Fibroblast of the aortic adventitia (primary cell): ENCODE measurements at places on chromosomes 16 and 17. TPM values are rescaled to one million over a fixed set of nuclear protein-coding genes. Genes with fewer than 3 reads are reported as not detected.
A peak's percentile ranks its signal among the peaks of the same experiment; 100 is the strongest.

GRCh38 chr17:182050-182751 is 751 bp upstream of the DOC2B start:
- DNase-seq: no peak

- DNase-seq: no peak
These were observed 302.1 kb downstream of the MAF start for GRCh38 chr16:79298476-79298875.

DNA sequence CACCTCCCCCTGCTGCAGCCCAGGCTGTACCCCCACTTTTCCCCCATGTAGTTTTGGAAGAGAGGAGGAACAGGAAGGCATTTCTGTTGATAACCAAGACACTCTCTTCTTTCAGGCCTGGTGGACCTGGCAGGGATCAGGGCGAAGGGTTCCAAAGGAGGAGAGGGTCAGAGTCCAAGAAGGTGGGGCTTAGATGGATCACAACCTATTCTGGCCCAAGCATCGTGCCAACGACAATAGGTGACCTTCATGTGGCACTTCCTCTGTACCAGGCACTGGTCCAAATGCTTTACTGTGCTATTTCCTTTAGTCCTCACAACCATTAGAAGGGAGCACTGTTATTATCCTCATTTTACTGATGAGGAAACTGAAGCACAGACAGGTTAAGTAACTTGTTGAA is 84.3 kb downstream of the TMEM132E start:
- no peak for DNase-seq

GRCh38 chr16:81647527-81647926 is 131.6 kb upstream of the PLCG2 start:
- DNase-seq: peak; percentile 36

GRCh38 chr17:18968345-18968744 is 16.4 kb downstream of the SLC5A10 start:
- no peak for DNase-seq

GRCh38 chr17:76007850-76008165 is 7.2 kb downstream of the CDK3 start:
- DNase-seq: no peak

- peak; percentile 30 for DNase-seq
These were observed 495 bp downstream of the TXNDC17 start for GRCh38 chr17:6641247-6641863.

The ICAM2 gene
- 2.6 and 3.0 TPM in 2 replicates for total RNA-seq

DNA sequence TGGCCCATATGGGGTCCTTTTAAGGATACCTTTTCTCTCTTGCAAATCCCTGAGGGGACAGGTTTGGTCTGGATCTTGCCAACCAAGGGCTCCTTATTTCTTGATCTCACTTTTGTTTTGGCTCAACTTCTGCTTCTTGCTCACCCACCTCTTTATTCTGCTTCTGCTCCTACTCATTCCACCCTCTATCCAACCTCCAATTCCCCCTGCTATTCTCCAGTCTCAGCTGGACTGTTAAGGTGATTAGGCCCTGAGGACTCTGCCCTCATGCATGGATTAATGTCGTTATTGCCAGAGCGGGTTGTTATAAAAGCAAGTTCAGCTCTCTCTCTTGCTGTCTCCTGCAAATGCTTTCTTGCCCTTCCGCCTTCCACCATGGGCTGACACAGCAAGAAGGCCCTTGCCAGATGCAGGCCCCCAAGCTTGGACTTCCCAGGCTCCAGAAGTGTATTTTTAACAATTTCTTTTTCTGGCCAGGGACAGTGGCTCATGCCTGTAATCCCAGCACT is 29.8 kb downstream of the LAT start:
- DNase-seq: no peak

- DNase-seq: peak; percentile 70
These were observed 74.8 kb upstream of the SMURF2 start for GRCh38 chr17:64736804-64737492.

- no peak for DNase-seq
These were observed 130.4 kb downstream of the MRM1 start for GRCh38 chr17:36731811-36732210.

- DNase-seq: no peak
These were observed 46.3 kb downstream of the METRNL start for GRCh38 chr17:83125515-83126274.

- DNase-seq: peak; percentile 86
These were observed 8.8 kb downstream of the CTRB2 start for GRCh38 chr16:75198135-75198600.

GRCh38 chr17:61556224-61557188 is 34.5 kb downstream of the NACA2 start:
- peak; percentile 9 for DNase-seq

DNA sequence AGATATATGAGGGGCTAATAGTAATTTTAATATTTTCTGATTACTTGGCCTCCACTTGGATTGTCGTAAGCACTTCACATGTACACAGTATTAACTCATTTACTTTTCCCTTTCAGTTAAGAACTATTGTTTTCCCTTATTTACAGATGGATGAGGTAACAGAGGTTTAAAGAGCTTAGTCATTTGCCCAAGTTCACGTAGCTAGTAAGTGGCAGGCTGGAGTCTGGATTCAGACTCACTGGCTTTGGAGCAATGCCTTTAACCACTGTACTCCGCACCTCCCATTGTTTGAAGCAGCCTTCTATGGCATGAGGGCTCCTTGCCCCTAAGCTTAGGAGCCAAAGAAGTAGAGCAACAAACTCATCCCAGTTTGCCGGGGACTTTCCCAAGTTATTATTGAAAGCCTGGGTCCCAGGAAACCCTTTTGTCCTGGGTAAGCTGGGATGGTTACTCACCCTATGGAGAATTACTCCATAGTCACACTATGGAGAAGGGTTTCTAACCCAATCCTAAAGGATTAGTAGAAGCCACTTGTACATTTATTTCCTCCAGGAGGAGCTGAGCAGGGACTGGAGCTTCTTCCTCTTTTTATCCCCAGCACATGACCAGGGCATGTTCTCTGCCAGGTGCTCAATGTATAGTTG is 12.3 kb downstream of the FOXL1 start:
- peak; percentile 98 for DNase-seq

- DNase-seq: no peak
These were observed 2.7 kb downstream of the HOXB2 start for GRCh38 chr17:48542114-48542656.

DNA sequence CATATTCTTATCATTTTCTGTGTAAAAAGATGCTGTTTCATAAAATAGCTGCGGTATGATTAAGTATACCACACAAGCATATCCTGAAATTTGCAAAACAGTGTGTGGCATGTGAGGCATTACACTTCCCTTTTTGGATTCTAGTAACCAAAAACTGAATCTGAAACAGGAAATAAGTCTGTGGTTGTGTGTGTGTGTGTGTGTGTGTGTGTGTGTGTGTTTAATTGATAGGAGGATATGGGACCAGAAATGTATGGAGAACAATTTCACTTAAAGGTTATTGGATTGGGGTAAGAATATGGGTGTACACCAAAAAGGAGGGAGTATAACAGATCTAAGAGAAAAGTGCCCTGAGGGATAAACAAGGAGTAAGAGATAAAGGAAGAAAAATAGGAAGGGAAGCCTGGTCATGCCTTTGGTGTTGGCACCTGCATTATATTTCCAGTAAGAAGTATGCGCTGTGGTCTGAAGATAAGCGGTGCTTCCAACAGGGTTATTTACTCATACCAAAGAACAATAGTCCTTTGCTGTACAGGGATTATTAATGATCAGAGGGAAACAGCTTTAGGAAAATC is 4.0 kb downstream of the LYRM1 start:
- DNase-seq: peak; percentile 96

The C17orf78 gene
- not detected in 2 replicates for total RNA-seq

The BAHCC1 gene
- total RNA-seq: 11.7 and 14.3 TPM in 2 replicates

DNA sequence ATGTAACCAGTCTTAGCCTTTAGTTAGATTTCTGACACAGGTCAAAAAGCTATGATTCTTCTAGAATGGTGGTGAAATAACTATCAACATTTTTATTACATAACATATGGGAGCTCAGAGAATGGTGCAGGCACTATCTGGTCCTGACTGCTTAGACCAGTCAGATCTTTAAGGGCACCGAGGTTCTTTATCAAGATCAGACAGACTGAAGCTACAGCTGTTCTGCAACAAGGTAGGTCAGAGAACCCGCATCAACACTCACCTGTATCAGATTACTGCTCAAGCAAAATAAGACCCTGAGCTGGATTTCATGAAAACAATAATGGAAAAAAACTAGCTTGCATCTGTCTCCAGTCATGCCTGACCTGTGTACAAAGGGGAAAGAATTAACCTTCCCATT is 160.4 kb downstream of the KCNJ2 start:
- no peak for DNase-seq

GRCh38 chr16:28285649-28286048 is 6.7 kb upstream of the SBK1 start:
- DNase-seq: no peak

DNA sequence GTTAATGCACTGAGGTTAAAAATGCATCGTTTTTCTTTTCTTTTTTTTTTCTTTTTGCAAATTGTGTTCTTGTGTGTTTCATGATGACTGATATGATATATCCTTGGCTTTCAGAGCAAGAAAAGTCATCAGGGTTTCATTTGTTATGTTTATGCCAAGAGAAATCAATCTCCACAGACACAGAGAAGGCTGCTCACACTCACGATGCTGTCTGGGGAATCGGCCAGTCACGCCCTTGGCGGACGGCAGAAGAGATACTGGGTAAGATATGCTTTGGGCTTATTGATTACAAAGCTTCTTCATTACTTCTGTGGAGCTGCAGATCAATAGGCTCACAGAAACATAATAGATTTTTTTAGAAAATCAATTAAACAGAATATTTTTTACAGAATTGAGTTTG is 42.2 kb upstream of the TNRC6C start:
- DNase-seq: no peak

GRCh38 chr17:76911299-76912017 is 43.3 kb downstream of the MGAT5B start:
- DNase-seq: no peak

The CLDN6 gene
- 1.1 TPM in 1 of 2 replicates, not detected in the other for total RNA-seq

DNA sequence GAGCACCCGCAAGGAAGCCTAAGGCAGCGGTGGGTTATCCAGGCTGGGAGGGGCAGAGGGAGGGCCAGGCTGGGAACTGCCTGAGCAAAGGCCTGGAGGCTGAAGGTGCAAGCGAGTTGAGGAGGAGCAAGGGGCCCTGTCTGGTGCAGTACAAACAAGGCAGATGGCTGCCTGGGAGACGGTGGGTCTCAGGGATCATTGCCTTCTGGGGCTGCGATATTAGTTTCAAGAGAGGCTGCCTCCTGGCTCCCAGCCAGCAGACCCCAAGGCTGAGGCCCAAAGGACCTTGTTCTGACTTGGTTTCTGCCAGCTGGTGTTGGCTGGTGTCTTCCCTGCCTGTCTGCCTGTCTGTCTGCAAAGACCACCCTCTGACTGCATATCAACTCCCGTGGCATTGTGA is 154.0 kb downstream of the IRF8 start:
- DNase-seq: no peak

GRCh38 chr16:84559311-84559932 is 55.0 kb upstream of the MEAK7 start:
- no peak for DNase-seq

GRCh38 chr16:67248401-67249177 is at the start of gene SLC9A5:
Gene SLC9A5, plus strand, starts transcription at chr16:67248979. Its CDS starts 36 bp downstream, at chr16:67249015.
- DNase-seq: no peak

DNA sequence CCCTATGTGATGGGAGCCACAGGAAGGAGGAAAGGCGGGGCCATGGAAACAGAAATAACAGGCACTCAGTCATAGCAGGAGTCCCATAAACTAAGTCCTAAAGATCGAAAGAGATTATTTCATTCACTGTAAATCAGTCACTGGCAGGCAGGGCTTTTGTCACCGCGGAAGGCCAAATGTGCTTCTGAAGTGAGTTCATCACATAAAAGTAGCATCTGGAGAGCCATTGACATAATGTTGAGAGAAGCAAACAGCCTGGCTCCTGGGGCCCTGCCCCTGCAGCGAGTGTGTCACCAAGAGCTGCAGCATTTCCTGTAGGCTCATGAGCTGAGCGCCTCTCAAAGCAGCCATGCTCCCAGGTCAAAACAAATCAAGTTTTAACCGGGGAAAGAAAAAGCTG is 476.2 kb downstream of the HAPSTR1 start:
- DNase-seq: no peak

The CDH13 gene
- 55.7 and 58.0 TPM in 2 replicates for total RNA-seq

DNA sequence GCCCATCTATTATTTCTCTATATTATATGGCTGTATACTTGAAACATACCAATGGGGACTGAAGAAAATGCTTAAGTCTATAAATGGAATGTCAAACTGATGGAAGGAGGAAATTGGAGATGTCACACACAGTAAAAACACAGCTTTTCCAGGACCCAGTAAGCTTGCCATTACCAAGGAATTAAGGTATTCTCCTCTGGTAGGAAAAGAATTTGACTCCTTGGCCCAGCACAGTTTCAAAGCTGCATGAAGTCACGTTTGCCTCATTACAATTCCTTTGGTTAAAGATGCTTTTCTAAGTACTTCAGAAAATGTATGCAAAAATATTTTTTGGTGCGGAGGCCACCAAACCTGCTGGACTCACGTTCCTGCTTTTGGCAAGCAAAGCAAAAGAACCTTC is 48.5 kb downstream of the CDH13 start:
- DNase-seq: no peak

DNA sequence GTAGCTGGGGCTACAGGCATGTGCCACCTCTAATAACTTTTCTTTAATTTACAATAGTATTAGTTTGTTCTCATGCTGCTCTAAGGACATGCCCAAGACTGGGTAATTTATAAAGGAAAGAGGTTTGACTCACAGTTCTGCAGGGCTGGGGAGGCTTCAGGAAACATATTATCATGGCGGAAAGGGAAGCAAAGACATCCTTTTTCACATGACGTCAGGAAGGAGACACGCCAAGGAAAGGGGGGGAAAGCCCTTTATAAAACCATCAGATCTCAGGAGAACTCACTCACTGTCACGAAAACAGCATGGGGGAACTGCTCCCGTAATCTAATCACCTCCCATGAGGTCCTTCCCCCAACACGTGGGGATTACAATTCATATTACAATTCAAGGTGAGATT is 18.3 kb downstream of the IL4R start:
- no peak for DNase-seq

GRCh38 chr16:56631832-56632155 is 665 bp upstream of the MT1M start:
- DNase-seq: no peak

DNA sequence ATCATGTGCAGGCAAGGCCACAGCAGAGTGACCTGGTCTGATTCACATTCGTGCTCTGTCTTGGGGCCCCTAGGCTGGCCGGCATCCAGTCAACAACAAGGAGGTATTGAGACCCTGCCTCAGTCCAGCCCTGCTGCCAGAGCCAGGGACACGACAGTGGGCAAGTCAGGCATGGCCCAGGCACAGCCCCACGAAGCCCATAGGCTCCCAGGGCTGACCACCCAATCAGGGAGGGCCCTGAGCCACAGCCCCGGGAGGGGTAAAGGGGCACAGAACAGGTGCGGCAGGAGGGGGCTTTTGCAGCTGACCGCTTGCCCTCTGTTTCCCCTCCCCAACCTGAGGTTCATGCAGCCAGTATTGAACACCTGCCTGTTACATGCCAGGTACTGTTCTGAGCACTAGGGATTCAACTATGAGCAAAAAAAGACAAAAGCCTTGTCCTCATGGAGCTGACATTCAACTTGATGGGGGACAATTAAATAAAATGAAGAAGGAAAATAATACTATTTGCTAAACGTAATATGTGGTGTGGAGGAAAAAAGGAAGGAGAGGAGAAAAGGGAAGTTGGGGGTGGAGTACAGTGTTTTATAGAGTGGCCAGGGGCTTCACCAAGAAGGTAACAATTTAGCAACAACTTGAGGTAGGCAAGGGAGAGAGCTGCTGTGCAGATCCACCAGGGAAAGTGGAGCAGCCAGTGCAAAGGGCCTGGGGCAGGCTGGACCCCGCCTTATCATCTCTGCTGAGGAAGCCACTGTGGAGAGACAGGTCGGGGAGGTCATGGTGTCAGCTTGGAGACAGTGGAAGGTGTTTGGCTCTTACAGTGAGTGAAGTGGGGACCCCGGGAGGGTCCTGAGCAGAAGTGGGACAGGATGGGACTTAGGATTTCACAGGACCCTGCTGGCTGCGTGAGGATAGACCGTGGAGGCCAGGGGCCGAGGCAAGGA is 6.1 kb downstream of the DRC3 start:
- no peak for DNase-seq
